ENCODE measurements at places on chromosomes 13 and 19.

GRCh38 chr19:19531951-19532805, 3.5 kb downstream of the YJEFN3 start:
- peak; percentile 65 for DNase-seq

DNA sequence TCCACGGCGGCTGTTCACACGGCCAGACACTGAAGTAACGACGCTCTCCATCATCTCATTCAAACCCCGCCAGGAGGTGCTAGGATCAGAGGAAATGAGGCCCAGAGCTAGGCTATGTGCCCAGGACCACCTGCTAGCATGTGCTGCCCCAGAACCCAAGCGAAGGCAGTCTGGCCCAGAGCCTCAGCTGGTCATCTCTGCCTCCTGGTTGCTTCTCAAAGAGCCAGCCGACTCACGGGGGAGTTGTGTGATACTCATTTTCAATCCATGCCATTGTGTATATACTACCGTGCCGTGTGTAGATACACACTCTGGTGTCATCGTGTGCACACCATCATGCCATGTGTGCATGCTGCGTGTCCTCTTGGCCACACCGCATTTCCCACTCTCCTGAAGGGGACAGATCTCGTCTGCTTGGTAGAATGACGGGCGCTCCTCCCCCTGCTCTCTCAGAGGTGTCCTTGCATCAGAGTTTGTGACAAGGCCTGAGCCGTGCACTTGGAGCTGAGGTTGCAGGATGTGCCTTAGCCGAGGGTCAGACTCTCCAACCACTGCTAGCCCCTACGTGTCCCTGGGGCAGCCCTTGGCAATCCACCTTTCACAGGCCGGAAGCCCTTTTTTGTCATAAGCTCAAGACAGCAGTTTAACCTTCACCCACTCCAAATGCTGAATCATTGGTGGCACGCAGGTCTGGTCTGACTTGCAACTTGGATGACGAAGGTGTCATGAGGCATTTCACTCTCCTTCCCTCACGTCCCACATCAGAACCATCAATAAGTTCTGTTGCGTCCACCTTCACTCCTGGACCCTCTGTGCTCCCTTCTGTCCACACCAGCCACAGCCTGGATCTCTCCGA, 130.4 kb downstream of the CRYL1 start:
- DNase-seq: no peak

GRCh38 chr13:44293908-44294735, 79.5 kb upstream of the SERP2 start:
- no peak for DNase-seq

DNA sequence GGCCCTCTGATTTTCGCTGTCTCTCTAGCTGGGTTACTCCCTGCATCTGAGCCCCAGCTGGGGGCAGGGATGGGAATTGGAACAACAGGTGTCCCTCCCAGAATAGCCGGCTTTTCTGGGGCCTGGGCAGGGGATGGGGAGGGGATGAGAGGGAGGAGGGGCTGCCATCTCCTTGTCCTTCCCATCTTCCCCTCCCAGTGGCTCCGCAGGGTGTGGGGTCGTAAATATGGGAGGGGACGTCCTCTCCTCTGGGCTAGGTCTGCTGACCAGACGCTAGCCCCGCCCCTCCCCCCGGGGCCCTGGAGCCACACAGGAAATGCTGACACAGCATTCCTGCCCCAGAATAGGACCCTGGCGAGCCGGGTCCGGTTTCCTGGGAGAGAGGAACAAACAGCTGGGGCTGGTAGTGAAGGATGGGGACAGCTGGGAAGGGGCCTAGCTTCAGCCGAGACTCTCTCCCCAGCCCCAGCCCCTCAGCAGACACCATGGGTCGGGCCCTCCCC, 1.1 kb downstream of the RYR1 start:
- no peak for DNase-seq

DNA sequence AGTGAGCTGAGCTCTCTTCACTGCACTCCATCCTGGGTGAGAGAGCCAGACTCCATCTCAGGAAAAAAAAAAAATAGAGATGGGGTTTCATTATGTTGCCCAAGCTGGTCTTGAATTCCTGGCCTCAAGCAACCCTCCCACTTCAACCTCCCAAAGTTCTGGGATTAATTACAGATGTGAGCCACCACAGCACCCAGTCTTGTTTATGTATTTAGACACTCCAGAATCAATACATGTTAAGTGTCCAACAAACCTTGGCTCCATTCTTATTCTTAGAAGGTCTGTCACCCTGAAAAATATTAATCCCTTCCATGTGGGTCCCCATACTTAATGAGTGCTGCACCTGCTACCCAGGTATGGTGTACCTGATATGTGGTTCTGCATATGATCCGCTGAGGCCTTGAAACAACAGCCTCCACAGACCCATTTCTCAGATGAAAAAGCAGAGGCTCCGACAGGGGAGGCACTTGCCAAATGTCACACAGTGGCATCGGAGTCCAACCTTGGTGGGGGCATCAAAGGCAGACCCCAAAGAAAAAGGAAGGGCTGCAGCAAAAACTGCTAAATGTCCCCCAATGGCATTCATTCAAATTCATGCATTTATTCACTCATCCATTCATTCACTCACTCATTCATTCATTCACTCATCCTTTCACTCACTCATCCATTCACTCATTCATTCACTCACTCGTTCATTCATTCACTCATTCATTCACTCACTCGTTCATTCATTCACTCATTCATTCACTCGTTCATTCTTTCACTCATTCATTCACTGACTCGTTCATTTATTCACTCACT, 16.7 kb downstream of the TICAM1 start:
- peak; percentile 88 for DNase-seq

GRCh38 chr19:628168-628567, 5.2 kb downstream of the POLRMT start:
- DNase-seq: no peak

- peak; percentile 31 for DNase-seq
Observed at GRCh38 chr13:37029617-37030016, 29.0 kb downstream of the EXOSC8 start.

DNA sequence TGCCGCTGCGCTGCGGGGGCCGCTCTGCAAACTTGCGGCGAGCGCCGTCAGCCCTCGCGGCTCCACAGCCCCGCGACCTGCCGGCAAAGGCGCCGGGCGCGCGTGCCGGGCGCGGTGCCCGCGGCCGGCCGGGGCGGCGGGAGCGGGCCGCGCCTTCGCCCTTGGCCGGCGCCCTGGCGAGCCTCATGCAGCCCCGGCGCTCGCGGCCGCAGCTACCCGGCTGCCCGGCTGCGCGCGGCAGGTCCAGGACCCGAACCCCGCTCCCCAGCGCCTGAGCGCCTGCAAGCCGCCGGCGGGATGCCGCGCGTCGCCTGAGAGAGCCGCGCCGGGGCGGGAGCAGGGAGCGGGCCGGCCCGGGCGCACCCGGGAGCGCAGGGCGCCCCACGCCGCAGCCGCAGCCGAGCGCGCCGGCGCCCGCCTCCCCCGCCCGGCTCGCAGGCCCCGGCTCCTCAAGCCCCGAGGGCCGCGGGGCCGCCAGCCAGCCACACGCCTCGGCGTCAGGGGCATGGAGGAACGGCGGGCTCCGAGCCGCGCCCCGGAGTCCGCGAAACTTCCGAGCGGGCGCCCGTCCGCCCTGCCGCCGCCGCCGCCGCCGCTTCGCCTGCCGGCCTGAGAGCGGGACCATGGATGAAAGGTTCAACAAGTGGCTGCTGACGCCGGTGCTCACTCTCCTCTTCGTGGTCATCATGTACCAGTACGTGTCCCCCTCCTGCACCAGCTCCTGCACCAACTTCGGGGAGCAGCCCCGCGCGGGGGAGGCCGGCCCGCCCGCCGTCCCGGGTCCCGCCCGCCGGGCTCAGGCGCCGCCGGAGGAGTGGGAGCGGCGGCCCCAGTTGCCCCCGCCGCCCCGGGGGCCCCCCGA, 564 bp downstream of the HS6ST3 start:
- DNase-seq: peak; percentile 15

- no peak for DNase-seq
Observed at GRCh38 chr13:87322386-87322785, 348.8 kb upstream of the SLITRK5 start.

- no peak for DNase-seq
Observed at GRCh38 chr13:49802426-49802825, 9.9 kb upstream of the KPNA3 start.

GRCh38 chr13:43434191-43434590, 352.6 kb downstream of the ENOX1 start:
- DNase-seq: no peak

DNA sequence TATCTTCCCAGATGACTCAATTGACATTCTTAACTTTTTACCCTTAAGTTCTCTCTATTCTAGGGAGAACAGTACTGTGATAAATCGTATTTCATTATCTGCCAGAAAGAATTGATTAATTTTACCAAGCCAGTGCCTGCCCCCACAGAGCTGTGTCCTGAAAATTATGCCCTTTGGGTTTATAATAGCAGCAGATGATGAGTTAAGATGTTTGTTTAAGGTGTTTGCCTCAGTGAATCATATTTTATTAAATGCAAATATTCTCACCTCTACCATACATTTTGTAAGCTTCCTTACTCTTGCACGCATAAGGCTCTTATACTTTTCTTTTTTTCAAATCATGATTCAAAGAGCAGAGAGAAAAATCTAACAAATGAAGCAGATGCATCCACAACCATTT, 318.6 kb downstream of the DCT start:
- no peak for DNase-seq

DNA sequence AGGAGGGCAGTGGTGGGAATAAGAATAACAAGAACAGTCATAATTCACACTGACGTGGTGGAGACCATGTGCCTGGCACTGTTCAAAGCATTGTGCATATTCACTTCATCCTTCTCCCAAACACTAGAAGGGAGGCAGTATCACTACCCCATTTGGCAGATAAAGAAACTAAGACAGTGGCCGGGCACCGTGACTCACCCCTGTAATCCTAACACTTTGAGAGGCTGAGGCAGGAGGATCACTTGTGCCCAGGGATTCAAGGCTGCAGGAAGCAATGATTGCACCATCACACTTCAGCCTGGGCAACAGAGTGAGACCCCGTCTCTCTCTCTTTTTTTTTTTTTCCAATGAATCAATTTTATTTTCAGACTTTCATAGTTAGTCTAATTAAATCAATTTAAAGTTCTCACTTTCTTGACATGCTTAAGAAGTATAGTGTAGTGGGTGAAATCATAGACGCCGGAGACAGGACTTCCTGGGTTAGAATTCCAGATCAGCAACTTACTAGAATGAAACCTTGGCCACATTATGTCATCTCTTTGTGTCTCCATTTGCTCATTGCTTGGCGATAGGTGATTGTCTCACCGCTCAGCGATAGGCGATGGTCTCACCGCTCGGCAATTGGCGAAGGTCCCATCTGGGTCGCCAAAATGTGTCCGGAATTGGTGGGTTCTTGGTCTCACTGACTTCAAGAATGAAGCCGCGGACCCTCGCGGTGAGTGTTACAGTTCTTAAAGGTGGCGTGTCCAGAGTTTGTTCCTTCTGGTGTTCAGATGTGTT, 5.3 kb upstream of the ATG4D start:
- no peak for DNase-seq

DNA sequence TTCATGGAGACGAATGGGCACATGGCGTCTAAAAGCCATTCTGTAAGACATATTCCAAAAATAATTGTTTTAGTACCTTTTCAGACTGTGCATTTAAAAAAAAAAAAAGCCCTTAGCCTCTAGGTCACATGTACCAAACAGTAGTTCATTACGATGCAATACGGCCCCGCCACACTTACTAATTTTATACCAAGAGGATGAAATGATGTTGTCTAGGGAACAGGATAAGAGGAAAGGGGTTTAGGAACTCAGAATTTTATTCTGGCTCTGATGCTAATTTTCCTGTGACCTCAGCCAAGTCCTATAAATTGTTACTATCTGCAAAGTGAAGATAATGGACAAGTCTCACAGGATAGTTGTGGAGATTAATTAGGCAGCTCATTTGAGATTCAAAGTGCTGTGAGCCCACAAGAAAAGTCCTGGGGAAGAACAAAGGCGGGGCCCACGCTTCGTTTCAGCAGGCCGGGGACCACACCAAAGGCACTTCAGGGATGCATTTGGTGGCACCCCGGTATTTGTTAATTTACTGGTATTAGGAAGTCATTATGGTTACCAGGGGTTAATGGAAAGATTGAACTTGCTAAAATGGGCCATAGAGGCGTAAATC, 511.1 kb downstream of the IRS2 start:
- DNase-seq: no peak

- no peak for DNase-seq
Observed at GRCh38 chr19:33752018-33752800, 44.5 kb upstream of the KCTD15 start.

DNA sequence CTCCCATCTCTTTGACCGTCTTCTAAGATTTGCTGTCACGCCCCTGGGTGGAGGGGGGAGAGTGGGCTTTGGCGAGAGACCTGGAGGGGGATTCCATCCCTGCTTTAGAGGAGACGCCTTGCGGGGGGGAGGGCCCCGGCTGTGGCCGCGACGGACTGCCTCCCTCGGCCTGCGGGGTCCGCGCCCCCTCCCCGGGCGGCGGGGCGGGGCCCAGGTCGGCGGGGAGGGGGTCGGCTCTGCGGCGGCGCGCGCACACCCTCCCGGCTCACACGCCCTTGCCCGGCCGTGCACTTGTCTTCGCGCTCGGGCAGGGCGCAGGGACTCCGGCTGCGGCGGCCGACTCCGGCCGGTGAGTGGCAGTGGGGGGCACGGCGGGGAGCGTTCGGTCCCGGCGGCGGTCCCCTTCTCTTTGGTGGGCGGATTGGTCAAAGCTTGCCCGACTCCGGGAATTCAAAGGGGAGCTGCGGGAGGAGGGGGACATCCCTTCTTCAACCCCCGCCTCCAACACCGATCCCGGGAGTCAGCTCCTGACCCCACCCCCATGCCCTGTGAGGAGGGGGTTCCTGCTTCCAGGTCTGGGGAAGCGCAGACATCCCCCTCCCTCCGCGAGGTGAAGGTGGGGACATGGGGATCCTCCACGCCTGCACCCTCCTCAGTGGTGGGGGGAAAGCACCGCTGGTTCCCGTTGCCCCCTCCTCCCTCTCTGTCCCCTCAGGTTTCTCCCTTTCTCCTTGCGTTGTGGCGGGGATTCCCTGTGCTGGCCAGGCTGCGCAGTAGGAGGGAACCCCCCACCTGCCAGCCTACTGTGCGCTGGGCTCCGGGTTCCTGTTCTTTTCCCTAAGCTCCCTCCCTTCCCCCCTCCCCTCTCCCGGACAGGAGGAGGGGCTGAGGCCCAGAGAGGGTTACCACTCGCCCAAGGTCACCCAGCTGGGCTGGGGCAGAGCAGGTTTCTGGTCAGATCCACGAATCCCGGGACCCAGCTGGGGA, 14.6 kb upstream of the KCNN1 start:
- DNase-seq: no peak

DNA sequence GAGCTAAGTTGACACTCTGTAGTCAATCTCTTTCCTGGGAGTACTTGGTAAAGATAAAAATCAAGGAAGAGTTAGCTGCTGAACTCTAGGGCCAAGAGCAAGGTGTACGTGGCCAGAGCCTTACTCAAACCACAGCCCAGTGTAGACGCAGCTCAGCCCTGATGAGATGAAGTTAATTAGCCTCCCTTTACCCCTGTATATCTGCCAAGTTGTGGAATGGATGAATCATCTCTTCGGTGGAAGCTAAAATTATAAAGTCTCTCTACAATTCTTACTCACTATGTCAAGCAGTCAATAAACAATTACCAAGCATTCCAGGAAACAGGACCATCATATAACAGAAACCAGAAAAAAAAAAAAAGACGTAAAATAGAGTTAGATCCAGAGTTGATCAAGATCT, 146.9 kb upstream of the UFM1 start:
- DNase-seq: peak; percentile 35
